ENCODE measurements at places on chromosomes 13 and 19. TPM values are rescaled to one million over a fixed set of nuclear protein-coding genes. Genes with fewer than 3 reads are reported as not detected.

BRME1 gene
- 5.1 TPM for total RNA-seq

ZNF222 gene
- 9.1 TPM for total RNA-seq

MAB21L1 gene
- total RNA-seq, result 0.36 TPM

IGSF23 gene
- total RNA-seq, result not detected

GRCh38 chr19:18097217-18097992, at the start of gene MAST3:
MAST3 (plus strand) TSS chr19:18097778; CDS start chr19:18097793, 15 bp downstream.
- DNase-seq, result peak; percentile 89

DNA sequence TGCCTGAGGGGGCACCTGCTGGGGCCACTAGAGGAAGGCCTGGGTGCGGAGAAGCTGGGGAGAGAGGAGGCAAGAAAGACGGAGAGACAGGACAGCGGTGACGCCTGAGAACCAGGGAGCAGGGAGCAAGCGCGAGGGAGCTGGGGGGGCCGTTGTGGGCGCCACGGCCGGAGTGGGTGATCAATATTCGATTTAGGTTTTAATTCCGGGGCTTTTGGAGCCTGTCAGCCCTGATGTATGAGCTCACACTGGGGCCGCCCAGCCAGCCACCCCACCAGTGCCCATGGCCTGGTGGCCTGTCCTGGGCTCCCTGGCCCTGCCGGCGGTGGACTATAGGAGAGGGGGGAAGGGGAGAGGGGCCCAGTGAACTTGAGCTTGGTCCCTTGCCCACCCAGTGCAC, 8.7 kb upstream of the ERFL start:
- no peak for DNase-seq

- DNase-seq, result no peak
These were observed 30.1 kb upstream of the DCUN1D2 start for GRCh38 chr13:113520571-113520970.

GRCh38 chr19:7909471-7910067, 5.1 kb upstream of the TGFBR3L start:
- DNase-seq, result no peak

DNA sequence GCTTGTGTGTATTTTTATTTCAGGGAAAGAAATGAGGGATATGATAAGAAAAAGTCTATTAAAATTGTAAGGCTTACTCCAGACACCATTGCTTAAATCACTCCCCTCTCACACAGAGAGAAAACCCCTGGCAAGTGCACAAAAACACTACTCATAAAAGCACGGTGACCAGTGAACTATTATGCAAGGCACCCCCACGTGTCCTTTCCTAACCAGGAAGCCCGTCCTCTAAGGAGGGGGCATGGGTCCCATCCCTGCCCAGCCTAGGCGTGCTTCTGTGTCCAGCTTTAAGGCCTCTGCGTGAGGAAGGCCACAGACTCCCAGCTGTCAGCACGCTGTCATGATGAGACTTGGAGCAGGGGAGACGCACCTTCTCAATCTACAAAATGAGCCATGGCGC, 83.5 kb downstream of the SLC7A1 start:
- no peak for DNase-seq

DNA sequence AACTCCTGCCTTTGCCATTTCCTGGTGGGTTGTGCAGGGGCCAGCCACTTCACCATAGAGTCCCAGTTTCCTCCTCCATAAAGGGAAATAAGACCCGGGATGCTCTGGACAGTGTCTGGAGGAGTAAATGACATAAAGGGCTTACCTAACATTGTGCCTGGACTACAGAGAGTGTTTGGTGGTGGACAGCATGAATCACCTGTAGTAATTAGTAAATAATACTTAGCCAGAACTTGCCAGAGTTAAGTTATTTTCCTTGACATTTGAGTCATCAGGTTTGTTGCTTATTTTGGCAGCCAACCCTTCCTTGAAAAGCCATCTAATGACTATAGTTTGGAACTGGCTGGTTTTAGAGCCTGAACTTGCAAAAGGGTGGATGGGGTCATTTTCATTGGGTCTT, 159.2 kb downstream of the SLC7A1 start:
- DNase-seq, result peak; percentile 17
